ENCODE measurements at places on chromosomes 4 and X.
A peak's percentile ranks its signal among the peaks of the same experiment; 100 is the strongest.

DNA sequence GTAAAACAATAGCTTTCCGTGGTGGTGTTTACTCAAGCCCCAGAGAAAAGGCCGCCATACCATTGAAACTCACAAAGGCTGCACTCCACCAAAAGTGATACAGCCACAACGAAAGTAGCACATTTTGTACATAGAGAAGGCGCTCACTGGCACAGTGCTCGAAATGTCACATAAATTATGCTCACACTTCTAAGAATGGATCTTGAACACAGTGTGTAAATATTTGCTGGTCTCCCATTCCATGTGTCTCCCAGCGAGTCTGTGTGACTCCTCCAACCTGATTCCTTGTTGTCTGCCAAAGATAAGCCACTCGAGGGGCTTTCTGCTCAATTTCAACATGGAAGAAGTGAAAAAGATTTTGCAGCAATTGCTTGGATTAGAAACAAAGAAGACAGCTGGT, 234.0 kb upstream of the VCX3A start:
- no peak for DNase-seq

DNA sequence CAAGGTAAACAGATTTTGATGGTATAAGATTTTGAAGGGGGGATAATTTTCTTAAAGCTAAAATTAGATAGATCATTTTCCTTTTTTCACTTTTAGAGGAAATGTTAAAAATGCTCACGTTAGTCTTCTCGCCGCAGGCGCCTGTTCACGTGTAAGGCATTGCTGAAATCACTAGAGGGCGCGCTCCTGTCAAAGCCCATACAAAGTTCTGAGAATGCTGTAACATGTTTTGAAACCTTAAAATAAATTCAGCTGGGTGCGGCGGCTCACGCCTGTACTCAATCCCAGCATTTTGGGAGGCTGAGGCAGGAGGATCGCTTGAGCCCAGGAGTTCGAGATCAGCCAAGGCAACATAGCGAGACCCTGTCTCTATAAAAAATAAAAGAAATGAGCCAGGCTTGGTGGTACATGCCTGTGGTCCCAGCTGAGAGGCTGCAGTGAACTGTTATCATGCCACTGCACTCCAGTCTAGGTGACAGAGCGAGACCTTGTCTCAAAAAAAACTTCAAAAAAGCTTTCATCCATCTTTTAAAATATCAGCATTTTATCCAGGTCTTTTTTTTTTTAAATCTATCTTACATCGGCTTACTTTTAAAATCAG, 138.0 kb downstream of the RBMX2 start:
- peak; percentile 39 for DNase-seq

DNA sequence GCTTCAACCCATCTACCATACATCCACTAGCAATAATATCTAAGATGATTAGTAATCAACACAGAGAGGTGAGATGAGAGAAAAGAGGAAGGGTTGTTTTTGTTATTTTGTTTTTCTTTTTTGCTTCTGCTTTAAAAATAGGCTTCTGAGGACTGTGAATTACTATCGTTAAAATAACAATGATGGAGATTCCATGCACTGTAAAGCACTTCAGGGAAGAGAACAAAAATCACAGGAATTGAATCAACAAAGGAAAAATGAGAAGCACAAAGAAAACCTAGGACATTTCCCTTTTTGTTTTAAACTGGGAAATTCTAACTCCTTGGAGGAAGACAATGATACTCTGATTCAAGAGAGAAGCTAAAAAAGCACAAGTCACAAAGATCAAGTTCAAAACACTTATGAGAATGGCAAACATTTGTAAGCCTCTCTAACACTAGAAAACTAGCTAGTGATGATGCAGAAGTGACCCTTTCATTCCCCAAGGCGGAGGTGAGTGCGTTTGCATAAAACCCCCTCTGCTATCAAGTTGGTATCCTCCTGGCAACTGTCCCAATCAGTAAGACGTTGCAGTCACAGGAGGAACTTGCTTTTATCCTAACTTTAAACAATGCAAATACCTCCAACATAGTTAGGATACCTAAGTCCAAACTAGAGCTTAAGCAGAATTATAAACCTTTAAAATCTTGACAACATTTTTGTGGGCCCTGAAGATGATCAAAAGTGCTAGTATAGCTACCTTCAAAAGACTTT, 308.5 kb downstream of the CAMK2D start:
- no peak for DNase-seq

DNA sequence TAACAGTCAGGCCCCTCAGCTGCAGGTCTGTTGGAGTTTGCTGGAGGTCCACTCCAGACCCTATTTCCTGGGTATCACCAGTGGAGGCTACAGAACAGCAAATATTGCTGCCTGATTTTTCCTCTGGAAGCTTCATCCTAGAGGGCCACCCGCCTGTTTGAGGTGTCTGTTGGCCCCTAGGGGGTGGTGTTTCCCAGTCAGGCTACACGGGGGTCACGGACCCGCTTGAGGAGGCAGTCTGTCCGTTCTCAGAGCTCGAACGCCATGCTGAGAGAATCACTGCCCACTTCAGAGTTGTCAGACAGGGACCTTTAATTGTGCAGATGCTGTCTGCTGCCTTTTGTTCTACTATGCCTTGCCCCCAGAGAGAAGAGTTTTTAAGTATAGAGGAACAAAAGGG, 160.8 kb downstream of the DKK2 start:
- DNase-seq: no peak

GRCh38 chr4:80115368-80116181, 42.5 kb upstream of the ANTXR2 start:
- no peak for DNase-seq

- DNase-seq: peak; percentile 14
Observed at GRCh38 chrX:54043541-54044125, 640 bp downstream of the PHF8 start.

- DNase-seq: no peak
Observed at GRCh38 chr4:133929531-133930239, 271.9 kb downstream of the PABPC4L start.

DNA sequence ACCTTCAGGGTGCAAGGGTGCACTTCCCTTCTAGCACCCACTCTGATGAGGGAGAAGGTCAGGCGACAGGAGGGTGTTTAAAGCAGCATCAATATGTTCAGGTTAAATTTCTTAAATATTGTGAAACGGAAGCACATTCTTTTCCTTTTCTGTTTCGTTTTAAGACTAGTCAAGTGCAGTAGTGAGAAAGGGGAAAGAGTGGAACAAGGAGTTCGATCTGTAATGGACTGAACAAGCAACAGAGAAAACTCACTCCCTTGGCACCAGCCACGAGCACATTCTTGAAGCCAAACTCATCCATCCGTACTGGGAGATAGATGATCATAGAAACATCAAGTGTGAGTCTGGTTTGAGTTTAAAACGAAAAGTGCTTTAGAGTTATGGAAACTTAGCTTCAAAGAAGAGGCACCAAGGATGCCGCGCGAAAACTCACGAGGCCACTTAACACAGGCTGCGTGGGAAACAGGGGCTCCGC, 815 bp downstream of the FAM53A start:
- DNase-seq: peak; percentile 12

GRCh38 chr4:74997948-74998729, 65.2 kb downstream of the PARM1 start:
- no peak for DNase-seq

- DNase-seq: no peak
Observed at GRCh38 chrX:131782646-131783045, 238.8 kb downstream of the OR13H1 start.

DNA sequence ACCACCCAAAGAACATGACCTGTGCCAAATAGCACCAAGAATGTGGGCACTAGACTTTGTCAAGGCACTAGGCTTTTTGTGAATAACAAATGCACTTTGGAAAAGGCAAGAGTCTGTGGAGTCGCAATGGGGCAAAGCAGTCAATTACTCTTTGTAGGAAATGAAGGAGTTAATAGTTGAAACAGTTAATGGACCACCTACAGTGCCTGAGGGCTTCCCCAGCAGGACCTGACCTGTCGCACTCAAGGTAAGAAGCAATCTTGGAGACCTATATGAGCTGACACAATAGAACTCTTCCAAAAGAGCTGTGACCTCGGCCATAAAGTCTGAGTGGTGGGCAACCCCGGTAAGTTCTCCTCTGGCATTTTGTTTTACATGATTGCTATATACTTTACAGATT, 49.2 kb upstream of the CAPN6 start:
- DNase-seq: no peak

DNA sequence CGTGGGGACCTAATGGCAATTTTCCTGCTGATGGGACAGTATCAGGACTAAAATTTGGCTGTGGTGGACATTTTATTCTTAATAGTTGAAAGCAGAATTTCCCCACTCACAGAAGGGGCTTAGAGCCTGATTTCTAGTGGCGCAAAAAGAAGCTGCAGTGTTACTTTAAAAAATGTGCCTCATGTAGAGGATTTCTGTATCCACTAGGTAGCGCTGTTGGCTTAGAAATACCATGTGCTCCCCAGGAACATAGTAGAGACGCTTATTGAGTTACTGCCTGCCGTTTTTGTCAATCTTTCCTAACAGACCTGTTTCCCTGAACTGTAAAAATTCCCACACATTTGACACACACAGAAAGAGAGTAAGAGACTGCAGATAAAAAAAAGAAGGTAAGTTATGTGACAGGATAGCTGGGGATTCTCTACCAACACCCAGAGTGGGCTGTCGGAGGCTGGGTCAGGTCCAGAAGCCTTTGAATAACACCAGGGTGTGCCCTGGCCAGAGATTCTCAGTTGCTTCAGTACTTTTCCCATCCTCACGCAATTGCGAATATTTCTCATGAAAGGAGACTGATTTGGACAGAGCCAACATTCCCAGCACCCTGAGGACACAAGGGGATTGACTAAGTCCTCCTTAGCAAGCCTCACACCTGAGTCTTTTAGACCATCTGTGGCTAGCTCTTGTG, 88.4 kb downstream of the ZXDA start:
- peak; percentile 66 for DNase-seq

- DNase-seq: no peak
Observed at GRCh38 chr4:182265881-182266280, 22.7 kb downstream of the TENM3 start.

DNA sequence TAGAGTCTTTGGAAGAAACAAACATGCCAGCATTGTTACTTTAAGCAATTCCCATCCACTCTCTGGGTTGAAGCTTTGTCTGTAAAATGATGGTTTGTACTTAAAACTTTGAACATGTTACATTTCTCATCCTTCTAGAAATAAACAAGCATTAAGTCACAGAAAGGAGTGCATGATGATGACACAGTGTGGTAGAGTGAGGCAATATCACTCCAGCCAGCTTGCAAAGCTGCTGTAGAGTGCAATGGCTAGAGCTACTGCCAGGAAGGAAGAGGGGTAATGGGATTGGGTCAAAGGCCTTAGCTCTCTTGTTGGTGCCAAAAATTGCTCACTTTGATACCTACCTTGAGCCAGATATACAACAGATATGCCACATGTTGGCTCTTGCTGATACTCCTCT, 12.3 kb upstream of the ENOX2 start:
- peak; percentile 10 for DNase-seq

DNA sequence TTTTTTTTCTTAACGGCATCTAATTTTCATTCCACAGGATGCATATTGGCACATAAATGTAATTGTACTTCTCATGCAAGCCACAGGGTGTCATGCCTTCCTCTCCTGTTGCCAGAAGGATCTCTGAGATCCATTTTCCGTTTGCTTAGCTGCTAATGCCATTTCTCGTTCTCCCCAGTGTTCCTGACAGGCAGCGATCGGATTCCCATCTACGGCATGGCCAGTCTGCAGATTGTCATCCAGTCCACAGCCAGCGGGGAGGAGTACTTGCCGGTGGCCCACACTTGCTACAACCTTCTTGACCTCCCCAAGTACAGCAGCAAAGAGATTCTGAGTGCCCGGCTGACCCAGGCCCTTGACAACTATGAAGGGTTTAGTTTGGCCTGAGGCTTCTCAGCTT, 8.9 kb upstream of the NAP1L5 start:
- no peak for DNase-seq

DNA sequence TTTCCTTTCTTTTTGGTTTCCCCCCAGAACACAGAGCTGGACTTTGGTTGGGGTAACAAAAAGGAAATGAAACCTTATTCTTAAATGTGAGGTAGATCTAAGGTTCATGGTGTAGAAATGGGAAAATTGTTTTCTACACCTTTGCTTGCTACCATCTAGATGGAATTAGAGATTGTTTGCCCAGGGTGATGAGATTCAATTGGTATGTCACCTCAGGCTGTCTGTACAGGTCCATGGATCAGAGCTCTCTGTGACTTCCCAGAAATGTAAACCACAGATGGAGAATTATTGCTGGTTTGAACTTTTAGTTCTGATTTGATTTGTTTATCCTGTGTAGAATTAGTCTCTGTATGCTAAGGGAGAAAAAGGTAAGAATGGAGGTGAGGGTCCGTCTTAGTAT, 146.7 kb downstream of the PCDH7 start:
- no peak for DNase-seq

GRCh38 chrX:140767646-140768045, 58.1 kb downstream of the LINC00632 start:
- DNase-seq: no peak

All from inflammatory macrophage treated with lipopolysaccharide for 1 hour (primary cell).